ENCODE measurements at places on chromosomes 4 and X.
A peak's percentile ranks its signal among the peaks of the same experiment; 100 is the strongest.

- DNase-seq, result no peak
Measured at GRCh38 chr4:26157541-26157940, 163.3 kb upstream of the RBPJ start.

DNA sequence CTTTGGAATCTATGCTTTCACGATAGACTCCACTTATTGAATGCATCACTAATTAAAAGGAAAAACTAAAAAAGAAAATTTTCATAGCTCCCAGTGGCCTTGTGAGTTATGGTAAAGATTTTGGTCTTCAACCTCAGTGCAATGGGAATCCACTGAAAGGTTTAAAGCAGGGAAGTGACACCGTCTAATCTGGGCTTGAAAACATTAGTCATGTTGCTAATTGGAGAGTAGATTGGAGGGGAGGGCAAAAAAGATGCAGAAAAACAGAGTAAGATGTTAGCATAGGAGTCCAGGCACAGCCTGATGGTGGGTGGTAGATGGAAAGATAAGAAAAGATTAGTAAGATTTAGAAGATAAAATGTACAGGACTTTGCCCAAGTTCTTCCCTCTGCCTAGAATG is 633.1 kb upstream of the FTHL17 start:
- DNase-seq, result no peak

DNA sequence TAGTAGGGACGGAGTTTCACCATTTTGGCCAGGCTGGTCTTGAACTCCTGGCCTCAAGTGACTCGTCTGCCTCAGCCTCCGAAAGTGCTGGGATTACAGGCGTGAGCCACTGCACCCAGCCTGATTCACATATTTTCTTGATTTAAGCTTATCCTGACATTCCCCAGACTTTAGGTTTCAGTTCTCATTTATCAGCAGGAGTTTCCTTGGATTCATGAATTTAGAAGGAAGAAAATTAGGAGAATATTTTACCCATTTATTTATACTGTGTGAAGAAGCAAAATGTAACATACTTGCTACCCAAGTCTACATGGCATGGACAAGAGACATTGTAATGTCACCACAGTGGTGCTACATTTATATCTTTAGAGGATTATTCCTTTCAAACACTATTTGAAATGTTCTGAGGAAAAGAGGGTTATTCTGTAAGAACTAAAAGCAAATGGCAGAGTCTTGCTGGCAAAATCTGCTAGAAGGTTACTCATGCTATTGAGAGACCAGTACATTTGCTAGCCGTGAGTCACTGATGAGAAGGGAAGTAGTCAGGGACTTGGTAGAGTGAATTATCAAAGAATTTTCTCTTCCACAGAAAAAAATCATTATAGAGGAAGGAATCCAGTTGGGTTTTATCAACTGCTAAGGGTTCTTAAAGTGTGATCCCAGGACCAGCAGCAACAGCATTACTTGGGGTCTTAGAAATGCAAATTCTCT is 26.1 kb upstream of the CFAP299 start:
- peak; percentile 93 for DNase-seq

GRCh38 chr4:98150092-98150761 is 7.0 kb upstream of the STPG2 start:
- peak; percentile 12 for DNase-seq

DNA sequence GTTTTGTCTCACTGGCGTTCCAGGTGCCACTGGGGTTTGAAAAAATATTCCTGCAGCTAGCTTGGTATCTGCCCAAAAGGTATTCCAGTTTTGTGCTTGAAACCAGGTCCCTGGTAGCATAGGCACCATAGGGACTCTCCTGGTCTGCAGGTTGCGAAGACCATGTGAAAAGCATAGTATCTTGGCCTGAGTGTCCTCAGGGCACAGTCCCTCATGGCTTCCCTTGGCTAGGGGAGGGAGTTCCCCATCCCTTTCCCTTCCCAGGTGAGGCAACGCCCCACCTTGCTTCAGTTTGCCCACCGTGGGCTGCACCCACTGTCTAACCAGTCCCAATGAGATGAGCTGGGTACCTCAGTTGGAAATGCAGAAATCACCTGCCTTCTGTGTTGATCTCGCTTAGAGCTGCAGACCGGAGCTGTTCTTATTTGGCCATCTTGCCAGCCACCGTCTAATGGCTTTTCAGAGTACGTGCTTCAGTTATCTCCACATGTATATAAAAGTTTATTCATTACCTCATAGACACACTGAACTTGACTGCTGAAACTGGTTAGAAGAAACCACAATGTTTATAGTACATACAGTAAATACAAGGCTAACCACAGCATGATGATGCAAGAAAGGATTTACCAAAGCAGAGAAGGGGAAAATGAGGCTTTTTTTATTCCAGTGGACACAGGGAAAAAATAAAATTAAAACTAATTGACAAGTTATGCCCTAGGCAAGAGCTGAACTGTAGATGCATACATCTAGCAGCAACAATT is 10.6 kb downstream of the PBDC1 start:
- peak; percentile 51 for DNase-seq
